ENCODE measurements at places on chromosomes 4 and X.

- DNase-seq: peak; percentile 10
Observed at GRCh38 chrX:48083212-48083611, 11.8 kb upstream of the ZNF630 start.

- peak; percentile 31 for DNase-seq
Observed at GRCh38 chrX:70508296-70508911, 63.8 kb downstream of the DLG3 start.

GRCh38 chrX:65697915-65698796 is 30.7 kb downstream of the MSN start:
- peak; percentile 76 for DNase-seq

DNA sequence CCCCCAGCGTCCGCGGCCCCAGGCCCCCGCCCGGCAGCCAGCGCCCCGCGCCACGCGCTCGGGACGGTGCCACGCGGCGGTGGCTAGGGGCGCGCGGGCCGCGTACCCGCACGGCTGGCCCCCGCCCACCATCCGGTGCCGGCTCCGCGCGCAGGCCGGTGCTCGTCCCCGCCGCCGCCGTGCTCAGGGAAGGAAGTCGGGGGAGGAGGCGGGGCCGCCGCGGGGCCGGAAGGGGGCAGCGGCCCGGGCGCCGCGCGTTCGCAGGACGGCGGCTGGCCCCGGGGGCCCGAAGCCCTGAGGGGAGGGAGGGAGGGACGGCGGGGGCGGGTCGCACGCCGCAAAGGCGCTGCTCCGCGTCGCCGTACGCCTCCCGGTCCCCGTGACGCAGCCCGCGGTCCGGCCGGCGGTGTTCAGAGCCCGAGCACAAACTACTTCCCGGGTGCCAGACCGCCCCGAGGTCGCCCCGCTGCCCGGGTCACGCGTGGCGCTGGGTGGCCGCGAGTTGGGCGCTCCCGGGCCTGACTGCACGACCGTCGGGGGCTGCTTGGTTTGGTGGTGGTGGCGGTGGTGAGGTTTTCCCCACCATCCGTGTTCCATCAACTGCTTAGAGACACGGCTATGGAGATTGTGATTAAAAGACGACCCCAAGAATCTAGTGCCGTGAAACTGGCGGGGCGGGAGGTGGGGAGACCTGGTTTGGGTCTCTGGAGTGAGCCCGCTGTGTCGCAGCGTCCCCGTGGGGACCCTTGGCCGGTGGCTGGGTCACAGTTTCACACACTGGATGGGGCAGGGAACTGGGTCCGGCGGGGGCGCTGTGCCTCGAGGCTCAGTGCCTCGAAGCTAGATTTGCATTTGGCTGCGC is at the start of gene DCTD:
Gene DCTD (minus strand): TSS at position 205 of the 862 bp plus-strand sequence. CDS start 1,818 bp downstream, outside the sequence.
- DNase-seq: peak; percentile 86

GRCh38 chr4:106766519-106766918 is 269.6 kb downstream of the DKK2 start:
- no peak for DNase-seq

- peak; percentile 8 for DNase-seq
Observed at GRCh38 chr4:87895964-87896621, 63.3 kb downstream of the MEPE start.

GRCh38 chrX:97402333-97402732 is 518.6 kb downstream of the RPA4 start:
- DNase-seq: no peak

All from T-helper 2 cell treated with Interferon-gamma antibody and Interleukin-4, amounts not matched to agents 5 μg/mL and 100 μg/mL, for 36 hours (primary cell).